Foreskin keratinocyte (primary cell): ENCODE measurements at places on chromosomes 1 and 21. TPM values are rescaled to one million over a fixed set of nuclear protein-coding genes. Genes with fewer than 3 reads are reported as not detected.

Gene CHODL
- 0.67 and 0.68 TPM in 2 replicates for total RNA-seq

Gene LDLRAD1
- total RNA-seq = not detected in 2 replicates

Gene LCE6A
- total RNA-seq = 0.18 TPM in 1 of 2 replicates, not detected in the other

Gene GOLT1A
- total RNA-seq = 0.53 and 0.85 TPM in 2 replicates

Gene AMPD1
- not detected in 2 replicates for total RNA-seq

Gene COL24A1
- total RNA-seq = 0.04 and 0.17 TPM in 2 replicates

Gene DYNLT5
- not detected in 2 replicates for total RNA-seq

Gene LCE2A
- total RNA-seq = 0.18 and 0.71 TPM in 2 replicates

Gene TOMM20
- 84.7 and 90.6 TPM in 2 replicates for total RNA-seq

Gene GJA8
- not detected in 2 replicates for total RNA-seq

Gene LRRC53
- not detected in 2 replicates for total RNA-seq

Gene KMO
- total RNA-seq = 0.07 and 0.27 TPM in 2 replicates

Gene RUNX3
- 0.10 TPM in 1 of 2 replicates, not detected in the other for total RNA-seq

Gene GJA4
- 0.07 and 0.17 TPM in 2 replicates for total RNA-seq

Gene YY1AP1
- 34.8 and 35.2 TPM in 2 replicates for total RNA-seq

Gene MCOLN3
- total RNA-seq = 3.8 and 4.3 TPM in 2 replicates

Gene MAEL
- not detected in 2 replicates for total RNA-seq

Gene CFHR3
- total RNA-seq = not detected in 2 replicates

Gene S100A12
- total RNA-seq = not detected in 2 replicates

Gene IFI44L
- total RNA-seq = 31.8 and 44.0 TPM in 2 replicates

Gene ILDR2
- not detected in 2 replicates for total RNA-seq

Gene HUNK
- 0.17 and 0.42 TPM in 2 replicates for total RNA-seq

Gene AKR7A3
- 0.18 and 0.27 TPM in 2 replicates for total RNA-seq

Gene NEXN
- total RNA-seq = 3.2 and 5.3 TPM in 2 replicates

Gene SPRR3
- 0.25 and 0.44 TPM in 2 replicates for total RNA-seq

Gene CACNA1S
- not detected in 2 replicates for total RNA-seq

Gene ERG
- 0.24 and 0.49 TPM in 2 replicates for total RNA-seq
